ENCODE measurements at places on chromosomes 1 and 21. TPM values are rescaled to one million over a fixed set of nuclear protein-coding genes. Genes with fewer than 3 reads are reported as not detected.

Gene LCE3D
- total RNA-seq, result not detected

Gene UBXN11
- total RNA-seq, result 51.7 TPM

DNA sequence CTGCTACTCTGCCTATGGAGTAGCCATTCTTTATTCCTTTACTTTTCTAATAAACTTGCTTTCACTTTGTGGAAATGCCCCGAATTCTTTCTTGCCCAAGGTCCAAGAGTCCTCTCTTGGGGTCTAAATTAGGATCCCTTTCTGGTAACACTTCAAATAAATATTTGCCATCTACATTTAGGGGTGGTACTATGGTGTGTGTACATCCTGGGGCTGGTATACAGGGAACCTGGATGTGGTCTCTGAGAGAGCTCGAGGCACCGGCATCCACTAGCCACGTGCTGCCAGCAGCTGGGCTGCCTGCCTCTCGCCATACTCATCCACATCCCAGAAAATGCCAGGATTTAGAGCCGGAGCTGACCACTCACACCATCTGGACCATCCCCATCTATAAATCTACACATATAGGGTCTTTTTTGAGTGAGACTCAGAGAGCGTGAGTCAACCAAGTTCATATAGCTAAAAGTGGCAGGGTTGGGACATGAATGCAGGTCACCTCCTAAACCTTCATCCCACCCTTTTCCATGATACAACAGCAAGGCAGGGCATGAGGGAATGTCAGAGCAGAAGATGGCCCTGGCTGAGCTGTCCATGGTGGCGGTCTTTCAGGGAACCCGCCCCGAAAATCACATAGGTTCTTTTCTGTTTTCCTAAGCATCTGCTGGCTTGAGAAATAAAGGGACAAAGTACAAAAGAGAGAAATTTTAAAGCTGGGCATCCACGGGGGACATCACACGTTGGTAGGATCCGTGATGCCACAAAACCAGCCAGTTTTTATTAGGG lies 76.6 kb upstream of the F3 start:
- H3K27ac ChIP-seq, result no peak overlapping the region
- H3K36me3 ChIP-seq, result no peaks in the 10 kb centered on the region
- no peak for DNase-seq
- H3K4me1 ChIP-seq, result peaks cover 15% of the 10 kb centered on the region
- no peak overlapping the region for H3K4me3 ChIP-seq
- H3K27me3 ChIP-seq, result no peaks in the 10 kb centered on the region

GRCh38 chr1:17745479-17745955 lies 9.6 kb upstream of the ACTL8 start:
- no peak for DNase-seq
- H3K27ac ChIP-seq, result no peak overlapping the region
- no peaks in the 10 kb centered on the region for H3K36me3 ChIP-seq
- H3K4me1 ChIP-seq, result peaks cover 8% of the 10 kb centered on the region

GRCh38 chr1:38217316-38217715 lies 170.7 kb upstream of the POU3F1 start:
- H3K27me3 ChIP-seq, result no peaks in the 10 kb centered on the region
- DNase-seq, result no peak
- no peak overlapping the region for H3K4me3 ChIP-seq
- H3K36me3 ChIP-seq, result no peaks in the 10 kb centered on the region
- H3K27ac ChIP-seq, result no peak overlapping the region
- H3K4me1 ChIP-seq, result no peaks in the 10 kb centered on the region

DNA sequence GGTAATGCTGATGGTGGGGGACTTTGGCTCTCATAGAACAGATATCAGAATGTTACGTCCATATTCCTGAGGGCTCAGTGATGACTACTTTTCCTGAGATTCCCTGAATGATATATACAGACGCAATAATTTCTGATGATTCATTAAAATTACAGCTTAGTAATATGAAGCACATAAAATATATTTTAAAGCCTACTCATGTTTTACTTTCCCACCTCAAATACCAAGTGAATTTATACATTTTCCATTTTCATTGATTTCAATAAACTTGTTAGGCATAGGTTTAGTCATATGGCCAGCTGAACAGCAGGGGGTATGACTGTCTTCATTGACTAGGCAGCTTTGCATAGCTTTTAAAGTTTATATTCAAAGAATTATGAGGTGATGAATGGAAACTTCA lies 26.2 kb upstream of the PDC start:
- no peak overlapping the region for H3K27ac ChIP-seq
- H3K27me3 ChIP-seq, result no peaks in the 10 kb centered on the region
- no peak for DNase-seq
